ENCODE measurements at places on chromosomes 7 and 10.

- DNase-seq: no peak
Observed at GRCh38 chr10:132914732-132915131, 27.6 kb downstream of the CFAP46 start.

GRCh38 chr10:75335983-75336382, 65.6 kb downstream of the ZNF503 start:
- no peak for DNase-seq

GRCh38 chr7:139092090-139092796, 17.3 kb downstream of the ZC3HAV1 start:
- no peak for DNase-seq

GRCh38 chr10:110214371-110214826, 7.0 kb downstream of the MXI1 start:
- no peak for DNase-seq

- no peak for DNase-seq
Observed at GRCh38 chr7:2641406-2642393, 9.9 kb downstream of the TTYH3 start.

DNA sequence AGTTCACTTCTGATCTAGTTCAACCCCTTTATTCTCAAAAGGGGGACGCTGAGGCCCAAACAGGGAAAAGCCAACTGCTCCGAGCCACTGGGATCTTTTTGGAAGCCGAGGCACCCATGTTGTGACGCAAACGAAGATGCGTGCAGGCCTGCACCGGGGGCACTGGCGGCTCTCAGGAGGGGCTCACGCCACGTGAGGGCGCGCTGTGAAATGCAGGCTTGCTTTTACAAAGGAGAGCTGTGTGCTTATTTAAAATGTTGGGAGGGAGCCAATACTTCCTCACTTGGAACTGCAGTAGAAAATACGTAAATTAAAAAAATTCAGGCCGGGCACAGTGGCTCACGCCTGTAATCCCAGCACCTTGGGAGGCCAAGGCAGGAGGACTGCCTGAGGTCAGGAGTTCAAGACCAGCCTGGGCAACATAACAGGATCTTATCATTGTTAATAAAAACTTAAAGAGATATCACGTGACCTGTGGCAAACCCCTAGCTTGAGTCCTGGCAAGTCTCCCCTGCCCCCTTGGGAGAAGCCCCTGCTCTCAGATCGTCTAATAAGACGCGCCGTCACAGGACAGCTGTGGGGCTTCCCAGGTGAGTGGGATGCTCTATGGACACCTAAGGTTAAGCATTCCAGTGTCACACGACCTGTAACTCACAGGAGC, 16.3 kb downstream of the BRI3 start:
- no peak for DNase-seq

DNA sequence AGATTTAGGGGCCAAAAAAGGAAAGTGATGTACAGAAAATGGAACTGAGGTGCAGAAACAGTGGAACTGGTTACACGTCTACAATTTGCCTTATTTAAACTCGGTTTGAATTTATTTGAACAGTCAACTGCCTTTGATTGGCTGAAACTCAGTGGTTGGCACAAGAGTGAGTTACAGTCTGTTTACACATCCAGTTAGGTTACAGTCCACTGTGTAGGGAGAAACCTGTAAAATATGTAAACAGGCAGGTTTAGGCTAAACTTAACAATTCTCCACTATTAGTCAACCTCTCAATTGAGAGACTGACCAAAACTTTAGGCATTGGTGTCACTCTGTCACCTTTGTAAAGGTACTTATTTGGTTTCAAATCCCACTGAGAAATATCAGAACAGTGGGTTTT, 40.3 kb upstream of the RELN start:
- DNase-seq: no peak

DNA sequence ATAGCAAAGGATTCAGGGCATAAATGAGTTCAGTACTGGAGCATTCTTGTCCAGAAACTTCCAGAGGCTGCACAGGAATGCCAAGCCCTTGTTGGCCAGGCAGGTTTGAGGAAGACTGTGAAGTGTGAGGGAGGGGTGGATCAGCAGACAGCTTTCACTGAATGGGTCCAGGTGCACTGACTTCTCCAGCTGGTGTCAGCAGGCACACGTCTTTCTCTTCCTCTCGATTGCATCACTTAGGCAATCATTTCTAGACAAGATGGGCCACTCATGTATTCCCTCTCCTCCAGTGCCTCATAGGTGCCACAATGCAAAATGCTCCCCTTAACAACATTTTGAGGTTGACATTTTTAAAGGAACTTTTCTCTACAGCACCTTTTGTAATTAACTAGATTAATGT, 15.6 kb upstream of the PLEKHS1 start:
- no peak for DNase-seq

- no peak for DNase-seq
Observed at GRCh38 chr7:106927536-106927935, 62.5 kb downstream of the PIK3CG start.

GRCh38 chr10:125142946-125143345, 17.4 kb downstream of the CTBP2 start:
- no peak for DNase-seq

GRCh38 chr10:98463976-98464754, 17.4 kb upstream of the HPS1 start:
- DNase-seq: no peak

DNA sequence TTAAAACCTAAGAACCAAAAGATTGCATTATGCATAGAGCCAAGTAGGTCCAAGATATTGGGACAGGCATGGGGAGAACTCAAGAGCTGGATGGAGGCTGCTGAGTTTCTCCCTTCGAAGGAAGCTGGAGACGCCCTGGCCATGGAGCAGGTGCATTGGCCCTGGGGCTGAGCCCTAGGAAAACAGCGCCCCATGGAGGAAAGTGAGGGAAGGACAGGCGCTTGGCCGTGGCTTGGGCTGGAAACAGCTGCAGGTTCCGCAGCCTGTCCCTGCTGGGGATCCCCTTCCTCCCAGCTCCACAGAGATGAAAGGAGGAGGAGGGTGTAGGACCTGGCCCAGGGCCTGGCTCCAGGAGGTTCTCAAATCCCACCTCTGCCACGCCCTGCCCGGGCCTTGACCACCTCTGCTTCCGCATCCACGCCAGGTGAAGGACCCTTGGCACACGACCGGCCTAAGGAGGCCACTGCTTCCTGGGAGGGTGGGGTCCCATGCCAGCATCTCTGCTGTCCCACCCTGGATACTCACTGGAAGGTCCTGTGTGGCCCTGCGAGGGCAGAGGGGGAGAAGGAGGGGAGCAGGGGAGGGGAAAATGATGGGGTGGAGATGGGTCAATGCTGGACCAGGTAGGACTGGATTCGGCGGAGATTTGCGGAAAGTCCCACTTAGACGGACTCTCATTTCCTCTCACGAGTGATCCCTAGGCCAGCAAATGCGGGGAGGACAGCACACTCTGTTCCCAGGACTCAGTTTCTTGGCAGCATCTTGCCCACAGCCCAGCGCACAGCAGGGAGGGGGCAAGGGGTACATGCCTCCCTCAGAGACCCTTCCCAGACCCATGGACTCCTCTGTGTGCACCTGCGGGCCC, 258.6 kb upstream of the TCERG1L start:
- no peak for DNase-seq

DNA sequence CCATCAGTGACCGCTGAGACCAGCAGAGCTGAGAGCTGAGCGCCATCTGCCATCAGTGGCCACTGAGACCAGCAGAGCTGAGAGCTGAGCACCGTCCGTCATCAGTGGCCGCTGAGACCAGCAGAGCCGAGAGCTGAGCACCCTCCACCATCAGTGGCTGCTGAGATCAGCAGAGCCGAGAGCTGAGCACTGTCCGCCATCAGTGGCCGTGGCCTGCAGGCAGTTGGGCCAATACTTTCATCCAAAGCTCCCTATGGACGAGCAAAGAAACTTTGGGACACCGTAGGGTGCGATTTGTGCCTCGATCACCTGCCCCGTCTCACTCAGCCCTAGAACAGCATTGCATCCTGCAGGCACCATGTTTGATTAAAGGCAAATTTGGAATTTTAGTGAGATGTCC, 265.8 kb downstream of the DNAJB6 start:
- no peak for DNase-seq

DNA sequence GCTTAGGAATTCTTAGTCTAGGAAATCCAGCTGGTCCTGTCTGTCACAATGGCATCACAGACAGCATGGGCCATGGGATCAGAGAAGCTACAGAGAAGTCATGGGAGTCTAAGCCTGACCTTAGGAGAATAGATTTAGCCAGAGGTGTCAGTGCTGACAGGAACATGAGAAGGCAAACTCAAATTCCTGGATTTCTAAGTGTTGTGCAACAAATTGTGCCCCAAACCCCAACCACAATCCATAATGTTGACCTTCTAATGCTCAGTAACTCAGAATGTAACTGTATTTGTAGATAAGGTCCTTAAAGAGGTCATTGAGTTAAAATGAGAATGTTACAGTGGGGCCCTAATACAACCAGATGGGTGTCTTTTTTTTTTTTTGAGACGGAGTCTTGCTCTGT, 95.9 kb upstream of the RHOBTB1 start:
- no peak for DNase-seq

GRCh38 chr7:102190776-102191350, 95.8 kb upstream of the SH2B2 start:
- DNase-seq: no peak

GRCh38 chr10:110163192-110163773, 44.1 kb upstream of the MXI1 start:
- DNase-seq: no peak

- DNase-seq: no peak
Observed at GRCh38 chr7:3146571-3147226, 103.0 kb upstream of the CARD11 start.

GRCh38 chr7:69994218-69994617, 395.9 kb downstream of the AUTS2 start:
- no peak for DNase-seq

DNA sequence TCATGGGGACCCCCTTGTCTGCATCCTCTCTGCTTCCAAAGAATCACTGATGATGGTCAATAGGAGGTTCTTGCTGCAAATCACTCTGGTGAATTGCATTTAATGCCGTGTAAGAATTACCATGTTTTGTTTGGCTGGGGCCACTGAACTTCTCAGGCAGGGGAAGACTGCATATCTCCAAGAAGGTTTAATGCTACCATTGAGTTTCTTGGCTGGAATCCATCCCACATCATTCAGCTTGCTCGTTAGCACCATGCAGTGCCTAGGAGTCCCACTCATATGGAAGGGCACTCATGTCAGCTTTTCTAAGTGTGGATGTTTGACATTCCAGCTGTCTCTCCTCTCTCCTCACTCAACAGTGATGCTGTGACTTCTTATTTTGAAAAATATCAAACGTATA, 50.2 kb upstream of the BAMBI start:
- no peak for DNase-seq

DNA sequence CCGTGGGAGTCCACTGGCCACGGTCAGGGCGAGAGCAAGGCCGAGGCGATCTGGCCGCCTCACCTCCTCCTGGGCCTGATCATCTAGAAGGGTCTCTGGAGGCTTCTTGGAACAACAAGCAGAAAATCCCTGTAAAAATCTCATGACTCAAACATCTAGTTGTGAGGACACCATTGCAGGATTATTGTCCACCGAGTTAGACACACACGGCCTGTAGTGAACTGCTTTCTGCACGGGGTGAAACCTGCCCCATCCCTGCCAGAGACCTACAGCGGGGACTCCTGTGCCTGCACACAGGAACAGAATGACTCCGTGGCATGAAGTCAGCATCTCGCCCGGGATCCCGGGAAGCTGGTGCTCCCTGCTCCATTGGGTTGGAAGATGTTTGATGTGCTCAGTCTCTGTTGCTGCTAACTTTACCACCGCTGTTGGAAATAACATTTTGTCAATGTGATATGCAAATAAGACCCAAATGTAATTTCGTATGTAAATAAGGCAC, 267.0 kb upstream of the TCERG1L start:
- DNase-seq: no peak

DNA sequence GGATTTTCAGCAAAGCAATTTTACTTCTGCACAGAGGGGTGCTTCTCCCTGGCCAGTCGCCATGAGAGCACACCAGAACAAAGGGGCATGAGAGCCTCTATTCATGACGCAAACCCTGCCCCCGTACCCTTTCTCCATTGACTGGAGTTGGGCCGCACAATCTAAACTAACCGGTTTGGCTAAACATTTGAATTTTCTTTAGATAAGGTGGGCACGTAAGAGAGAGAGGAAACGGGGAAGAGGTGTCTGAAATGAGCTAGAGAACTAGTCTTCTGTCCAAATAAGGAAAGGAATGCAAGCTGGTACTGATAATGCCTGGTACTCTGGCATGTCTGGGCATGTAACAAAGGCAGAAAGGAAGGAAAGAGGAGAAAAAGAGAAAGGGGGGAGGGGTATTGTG, 13.2 kb upstream of the SCIN start:
- DNase-seq: no peak

DNA sequence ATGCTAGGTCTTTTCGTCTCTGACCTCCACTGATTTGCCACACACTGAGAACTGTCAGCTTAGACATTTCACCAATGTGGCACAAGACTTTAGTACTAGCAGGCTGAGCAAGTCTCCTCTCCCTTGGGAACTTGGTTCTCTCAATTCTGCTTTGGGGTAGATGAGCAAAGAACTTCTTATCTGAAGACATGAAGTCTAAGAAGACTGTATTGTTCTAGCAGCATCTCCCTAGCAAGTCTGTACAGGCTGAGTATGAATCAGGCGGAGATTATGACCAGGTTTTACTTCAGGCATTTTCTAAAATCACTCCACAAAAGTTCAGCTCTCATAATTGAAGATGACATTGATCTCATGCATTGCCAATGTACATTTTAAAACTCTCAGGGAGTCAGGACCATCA, 23.8 kb upstream of the STN1 start:
- no peak for DNase-seq

DNA sequence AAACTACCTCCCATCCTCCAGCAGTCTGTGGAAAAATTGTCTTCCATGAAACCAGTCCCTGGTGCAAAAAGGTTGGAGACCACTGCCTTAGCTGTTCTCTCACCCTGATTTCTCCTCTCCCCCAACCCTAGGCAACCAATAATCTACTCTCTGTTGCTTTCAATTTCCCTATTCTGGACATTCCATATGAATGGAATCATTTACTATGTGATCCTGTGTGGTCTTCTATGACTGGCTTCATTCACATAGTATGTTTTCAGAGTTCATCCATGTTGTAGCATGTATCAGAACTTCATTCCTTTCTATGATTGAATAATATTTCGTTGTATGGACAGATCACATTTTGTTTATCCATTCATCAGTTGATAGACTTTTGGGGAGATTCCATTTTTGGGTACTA, 38.3 kb upstream of the DLG5 start:
- no peak for DNase-seq

- DNase-seq: no peak
Observed at GRCh38 chr10:124665980-124666379, 78.2 kb downstream of the FAM53B start.

GRCh38 chr10:132904814-132905649, 37.3 kb downstream of the CFAP46 start:
- no peak for DNase-seq

DNA sequence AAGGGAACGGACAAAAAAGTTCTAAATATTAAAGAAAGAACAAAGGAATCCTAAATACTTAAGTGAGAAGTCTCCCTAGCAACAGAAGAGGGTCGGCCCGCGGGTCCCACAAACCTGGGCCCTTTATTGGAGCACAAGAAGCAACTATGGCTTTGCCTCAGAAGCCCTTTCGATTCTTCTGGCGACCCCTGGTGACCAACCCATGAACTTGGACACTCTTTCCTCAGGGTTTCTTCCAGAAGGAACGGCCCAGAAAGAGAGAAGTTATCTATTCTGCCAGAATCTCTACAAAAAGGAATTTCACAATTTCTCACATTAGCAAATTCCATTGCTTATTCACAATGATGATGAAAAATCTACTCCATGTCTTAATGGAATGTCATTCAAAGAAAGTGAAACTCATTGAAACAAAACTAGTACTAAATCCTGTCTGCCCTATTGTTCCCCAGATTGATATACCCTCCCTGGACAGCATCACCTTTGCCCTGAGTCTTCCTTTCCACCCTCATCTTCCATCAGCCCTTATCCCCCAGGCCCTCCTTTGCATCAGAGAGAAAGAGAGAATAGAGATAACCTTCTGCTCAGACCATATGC, 43.7 kb downstream of the CPVL start:
- DNase-seq: peak; percentile 3

Data from stimulated activated CD4-positive, alpha-beta T cell treated with anti-CD3 and anti-CD28 coated beads, TNF-alpha, amount 100 ng/mL, for 1 hour (primary cell).